Naive thymus-derived CD8-positive, alpha-beta T cell (primary cell): ENCODE measurements at places on chromosomes 5 and 9.

- H3K4me1 ChIP-seq = no peaks in the 10 kb centered on the region
- H3K27me3 ChIP-seq = no peaks in the 10 kb centered on the region
- no peak overlapping the region for H3K27ac ChIP-seq
- DNase-seq = no peak
- H3K36me3 ChIP-seq = no peaks in the 10 kb centered on the region
- H3K4me3 ChIP-seq = no peak overlapping the region
Observed at GRCh38 chr5:41250351-41250987, 37.1 kb upstream of the C6 start.

DNA sequence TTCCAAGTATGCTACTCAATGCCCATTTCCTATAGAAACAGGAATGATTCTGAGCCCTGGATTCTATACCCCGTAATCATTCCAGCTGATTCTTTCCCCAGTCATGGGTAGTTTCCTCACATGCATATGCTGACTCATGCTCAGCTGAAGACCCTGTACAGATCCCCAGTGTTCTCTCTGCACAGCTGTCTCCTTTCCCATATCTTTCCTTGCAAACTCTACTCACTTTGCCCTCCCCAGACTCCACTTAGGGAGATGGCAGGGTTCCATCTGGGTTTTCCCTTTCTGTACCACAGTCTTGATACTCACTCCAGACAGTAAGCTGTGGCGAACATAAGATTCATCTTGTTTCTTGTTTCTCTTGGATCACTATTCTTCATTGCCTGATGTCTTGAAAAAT is 357.6 kb downstream of the RAB3C start:
- peaks cover 9% of the 10 kb centered on the region for H3K36me3 ChIP-seq
- H3K4me3 ChIP-seq = no peak overlapping the region
- no peaks in the 10 kb centered on the region for H3K4me1 ChIP-seq
- no peak overlapping the region for H3K27ac ChIP-seq

DNA sequence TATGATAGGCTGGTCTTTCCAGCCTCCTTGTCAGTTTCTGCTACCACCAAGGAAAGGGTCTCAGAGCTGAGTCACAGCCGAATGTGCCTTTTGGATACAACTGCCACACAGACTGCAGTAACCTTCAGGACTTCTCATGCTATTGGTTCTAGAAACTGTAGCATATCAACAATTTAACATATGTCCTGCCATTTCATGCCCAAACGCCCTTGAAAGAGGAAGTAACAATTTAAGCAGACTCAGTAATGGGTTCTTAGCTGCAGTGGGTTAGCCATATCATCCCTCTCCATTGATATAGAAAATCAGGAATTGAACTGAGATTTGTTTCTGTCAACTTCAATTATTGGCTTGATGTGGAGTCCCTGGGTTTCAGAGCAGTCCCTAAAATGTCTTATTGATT is 4.1 kb upstream of the CLK4 start:
- no peak overlapping the region for H3K27ac ChIP-seq
- no peak for DNase-seq
- peaks cover 4% of the 10 kb centered on the region for H3K27me3 ChIP-seq
- no peak overlapping the region for H3K4me3 ChIP-seq
- peaks cover 1% of the 10 kb centered on the region for H3K36me3 ChIP-seq

- H3K27ac ChIP-seq = no peak within 1 kb of the TSS
- no peaks in the 10 kb centered on the region for H3K36me3 ChIP-seq
- peaks cover 75% of the 10 kb centered on the region for H3K27me3 ChIP-seq
- peaks cover 2% of the 10 kb centered on the region for H3K4me1 ChIP-seq
Observed at GRCh38 chr5:71719063-71719964, at the start of gene CARTPT. CARTPT (plus strand) TSS chr5:71719275; CDS start chr5:71719294, 19 bp downstream.

DNA sequence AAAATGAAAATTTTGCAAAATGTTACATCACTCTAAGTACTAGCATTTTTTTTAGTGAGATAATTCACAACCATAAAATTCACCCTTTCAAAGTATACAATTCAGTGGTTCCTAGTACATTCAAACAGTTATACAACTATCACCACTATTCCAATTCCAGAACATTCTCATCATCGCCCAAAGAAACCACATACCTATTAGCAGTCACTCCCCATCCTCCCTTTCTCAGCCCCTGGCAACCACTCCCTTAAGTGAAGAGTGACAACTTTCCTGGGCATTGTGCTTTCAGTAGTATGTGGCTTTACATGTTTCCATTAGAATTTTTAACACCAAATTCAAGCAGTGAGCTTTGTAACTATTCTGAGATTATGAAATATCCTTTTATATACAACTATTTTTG is 81.4 kb downstream of the RASEF start:
- H3K4me3 ChIP-seq = no peak overlapping the region
- H3K27ac ChIP-seq = no peak overlapping the region
- H3K27me3 ChIP-seq = peaks cover 3% of the 10 kb centered on the region
- no peaks in the 10 kb centered on the region for H3K4me1 ChIP-seq
- DNase-seq = no peak
- H3K36me3 ChIP-seq = no peaks in the 10 kb centered on the region
